ENCODE measurements at places on chromosomes 7 and 10.

DNA sequence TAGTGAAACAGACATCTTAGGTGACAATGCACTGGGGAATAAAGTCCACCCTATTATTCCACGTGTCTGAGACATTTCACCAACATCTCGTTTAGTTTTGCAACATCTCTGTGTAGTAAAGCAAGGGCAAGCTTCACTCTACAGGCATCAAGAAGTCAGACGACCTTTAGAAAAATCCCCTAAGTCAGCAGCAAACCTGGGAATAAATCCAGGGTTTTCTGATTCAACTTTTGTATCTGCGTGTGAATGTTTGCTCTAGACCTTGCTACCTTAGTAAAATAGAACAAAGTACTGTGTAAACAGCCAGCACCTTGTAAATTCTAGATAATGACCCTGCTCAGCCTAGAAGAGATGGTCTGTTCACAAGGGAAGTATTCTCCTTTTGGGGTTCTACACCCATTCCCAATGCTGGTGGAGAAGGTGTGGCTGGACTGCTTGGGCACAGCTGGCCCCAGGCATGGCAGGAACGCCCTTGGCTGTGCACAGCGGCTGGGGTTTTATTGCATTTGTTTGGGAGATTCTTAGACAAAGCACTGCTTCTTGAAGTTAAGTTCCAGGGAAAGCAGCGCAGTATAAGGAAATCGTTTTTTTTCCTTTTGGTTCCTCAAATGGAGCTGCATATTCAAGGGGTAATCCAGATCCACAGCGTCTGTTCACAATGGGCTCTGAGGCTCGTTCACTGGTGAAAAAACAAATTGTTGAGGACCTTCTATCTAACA is 38.3 kb upstream of the GALNTL5 start:
- DNase-seq: no peak

DNA sequence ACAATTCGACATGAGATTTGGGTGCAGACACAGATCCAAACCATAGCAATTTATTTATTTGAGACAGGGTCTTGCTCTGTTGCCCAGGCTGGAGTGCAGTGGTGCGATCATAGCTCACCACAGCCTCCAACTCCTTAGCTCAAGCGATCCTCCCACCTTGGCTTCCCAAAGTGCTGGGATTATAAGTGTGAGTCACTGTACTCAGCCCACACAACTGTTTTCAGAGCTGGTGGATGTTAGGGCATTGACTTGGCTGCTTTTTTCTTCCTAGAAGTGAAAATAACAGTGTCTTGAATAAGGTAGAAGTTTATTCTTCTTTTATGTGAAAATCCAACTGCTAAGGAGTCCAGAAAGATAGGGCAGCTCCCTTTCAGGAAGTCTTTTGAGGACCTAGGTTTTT is 132.1 kb downstream of the CCDC3 start:
- DNase-seq: no peak

- no peak for DNase-seq
Measured at GRCh38 chr10:19918794-19919193, 102.6 kb downstream of the PLXDC2 start.

- peak; percentile 74 for DNase-seq
Measured at GRCh38 chr7:154649434-154649833, 353.5 kb downstream of the PAXIP1 start.

GRCh38 chr7:95611224-95611623 is 14.9 kb upstream of the PDK4 start:
- no peak for DNase-seq

DNA sequence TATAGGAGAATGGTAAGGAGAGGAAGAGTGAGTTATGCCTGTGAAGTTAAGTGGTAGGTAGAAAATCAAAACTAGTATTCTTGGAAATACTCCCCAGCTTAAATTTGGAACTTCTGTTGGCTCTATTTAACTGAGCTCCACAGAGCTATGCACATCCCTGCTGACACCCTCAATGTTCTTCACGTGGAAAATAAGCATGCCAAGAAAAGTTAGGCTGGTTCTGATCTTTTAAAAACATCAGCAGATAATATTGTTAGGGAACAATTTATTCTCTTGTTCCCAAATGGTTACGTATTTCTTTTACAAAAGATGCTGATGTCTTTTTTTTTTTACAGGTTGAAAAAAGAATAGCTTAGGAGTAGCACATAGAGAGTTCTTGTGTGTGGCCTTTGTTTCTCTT is 111.3 kb downstream of the MKLN1 start:
- DNase-seq: no peak
